ENCODE measurements at places on chromosomes 16 and 17.

DNA sequence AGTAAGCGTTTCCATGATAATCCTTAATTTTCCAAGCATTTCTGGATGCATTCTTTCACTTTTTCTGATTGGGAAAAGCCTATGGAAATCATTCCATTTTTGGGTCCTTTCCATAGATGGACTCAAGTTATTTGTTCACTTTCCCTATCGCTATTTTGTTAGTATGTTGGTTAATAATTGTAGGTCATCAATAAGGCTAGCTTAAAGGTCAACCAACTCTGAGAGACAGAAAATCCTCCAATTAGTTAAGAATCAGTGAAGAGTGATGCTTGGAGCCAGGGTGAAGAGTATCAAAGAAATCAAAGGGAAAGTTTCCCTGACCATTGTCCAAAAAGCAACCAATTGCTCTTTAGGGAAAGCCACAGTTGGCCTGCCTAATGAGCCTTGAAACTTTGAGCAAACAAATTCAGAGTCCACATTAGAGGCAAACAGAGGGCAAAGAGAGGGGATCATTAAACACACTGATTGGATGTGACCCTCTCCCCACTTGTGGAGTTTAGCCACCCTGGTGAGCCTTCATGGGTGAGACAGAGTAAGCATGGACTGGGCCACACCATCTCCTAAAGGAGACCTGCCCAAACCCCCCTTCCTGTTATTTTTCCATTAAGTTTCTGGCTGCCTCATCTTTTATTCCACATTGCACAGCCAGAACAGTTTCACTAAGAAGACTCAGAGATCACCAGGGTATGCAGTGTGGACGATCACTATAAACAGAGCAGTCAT is 133.4 kb upstream of the DYNLRB2 start:
- no peak for DNase-seq

DNA sequence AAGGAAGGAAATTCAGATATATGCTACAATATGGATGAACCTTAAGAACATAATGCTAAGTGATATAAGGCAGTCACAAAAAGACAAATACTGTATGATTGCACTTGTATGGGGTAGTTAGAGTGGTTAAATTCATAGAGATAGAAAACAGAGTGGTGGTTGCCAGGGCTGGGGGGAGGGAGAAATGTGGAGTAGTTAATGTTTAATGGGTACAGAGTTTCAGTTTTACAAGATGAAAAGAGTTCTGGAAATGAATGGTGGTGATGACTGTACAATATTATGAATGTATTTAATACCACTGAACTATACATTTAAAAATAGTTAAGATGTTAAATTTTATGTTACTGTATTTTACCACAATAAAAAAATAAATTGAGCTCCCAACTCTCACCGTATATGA is 157.9 kb downstream of the TOX3 start:
- no peak for DNase-seq

- DNase-seq, result no peak
Observed at GRCh38 chr17:41992576-41992975, 24.7 kb downstream of the DNAJC7 start.

- DNase-seq, result no peak
Observed at GRCh38 chr17:50028736-50029120, 27.2 kb upstream of the ITGA3 start.

- no peak for DNase-seq
Observed at GRCh38 chr17:48522031-48522653, 8.7 kb downstream of the HOXB1 start.

GRCh38 chr17:11896199-11896598 is 101.1 kb downstream of the ZNF18 start:
- DNase-seq, result no peak

GRCh38 chr17:56292578-56292977 is 139.3 kb downstream of the ANKFN1 start:
- DNase-seq, result no peak

DNA sequence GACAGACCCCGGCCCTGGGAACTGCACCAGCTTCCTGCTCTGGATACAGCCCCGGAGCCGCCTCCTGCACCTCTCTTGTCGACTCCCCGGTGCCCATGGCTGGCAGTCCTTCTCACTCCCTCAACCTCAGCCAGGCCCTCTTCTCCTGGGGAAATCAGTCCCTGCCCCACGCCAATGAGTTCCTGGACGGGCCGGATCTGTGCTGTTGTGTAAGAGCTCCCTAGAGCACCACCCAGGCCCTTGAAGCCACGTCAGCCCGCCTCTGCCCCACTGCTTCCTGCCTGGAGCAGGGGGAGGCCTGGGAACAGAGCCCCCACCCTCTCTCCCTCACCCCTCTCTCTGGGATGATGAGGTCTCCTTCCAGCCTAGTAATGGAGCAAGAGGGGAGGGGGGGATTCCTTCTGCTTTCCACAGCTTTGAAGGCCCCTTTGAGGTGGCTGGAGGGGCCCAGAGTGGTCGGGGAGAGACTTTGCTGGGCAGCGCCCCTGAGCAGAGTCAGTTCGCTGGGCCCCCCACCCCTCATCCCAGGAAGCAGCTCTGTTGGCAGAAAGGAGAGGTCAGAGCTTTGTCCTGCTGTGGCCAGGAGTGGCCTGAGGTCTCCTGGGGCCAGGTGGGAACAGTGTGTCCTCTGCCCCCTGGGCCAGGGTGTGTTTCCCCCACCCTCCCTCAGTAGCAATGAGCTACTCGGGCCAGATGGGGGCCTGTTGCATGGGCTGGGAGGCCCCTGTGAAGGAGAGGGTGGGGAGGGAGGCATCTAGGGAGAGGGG is 3.8 kb downstream of the PRR29 start:
- no peak for DNase-seq

DNA sequence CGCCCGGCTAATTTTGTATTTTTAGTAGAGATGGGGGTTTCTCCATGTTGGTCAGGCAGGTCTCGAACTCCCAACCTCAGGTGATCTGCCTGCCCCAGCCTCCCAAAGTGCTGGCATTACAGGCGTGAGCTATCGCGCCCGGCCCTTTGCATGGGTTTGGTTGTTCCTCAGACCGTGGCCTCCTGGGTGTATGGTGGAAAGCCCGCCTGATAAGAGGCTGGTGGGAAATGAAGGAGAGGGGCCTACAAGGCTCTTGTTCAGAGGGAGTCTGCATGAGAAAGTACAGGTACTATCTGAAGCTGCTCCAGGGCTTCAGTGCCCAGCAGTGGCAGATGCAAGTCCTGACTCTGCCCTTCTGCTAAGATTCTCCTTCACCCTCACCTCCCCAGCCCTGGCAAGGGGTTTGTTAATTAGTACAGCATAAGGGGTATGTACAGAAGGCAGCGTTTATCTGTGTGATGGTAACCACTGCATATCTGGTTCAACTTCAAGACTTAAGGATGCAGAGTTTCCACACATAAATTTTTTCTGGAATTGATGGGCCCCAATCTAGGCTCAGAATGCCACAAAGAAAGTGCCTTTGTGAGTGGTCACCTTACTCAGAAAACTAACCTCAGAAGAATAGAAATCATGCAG is 24.2 kb downstream of the GRB7 start:
- DNase-seq, result no peak

DNA sequence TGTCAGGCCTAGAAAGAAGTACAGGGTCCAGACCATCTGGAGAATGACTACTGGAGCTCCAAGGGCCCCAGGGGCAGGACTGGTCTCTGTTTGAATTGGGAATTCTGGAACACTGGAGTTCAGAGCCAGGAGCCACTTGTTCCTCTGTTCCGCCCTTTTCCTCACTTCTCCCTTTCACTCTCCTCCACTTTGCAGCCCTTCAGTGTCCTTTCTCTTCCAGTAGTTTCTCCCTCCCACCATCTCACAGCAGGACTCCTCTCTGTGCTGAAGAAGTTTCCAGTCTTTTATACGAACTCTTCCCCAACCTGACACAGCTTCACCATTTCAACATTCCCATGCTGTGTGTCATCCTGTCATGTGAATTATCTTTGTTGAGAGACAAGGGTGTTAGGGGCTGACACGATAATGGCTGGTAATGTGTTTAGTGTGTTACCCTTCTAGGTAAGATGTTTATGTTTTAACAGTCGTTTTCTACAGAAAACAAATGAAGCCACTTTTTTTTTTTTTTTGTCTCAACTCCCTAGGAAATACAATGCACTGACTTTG is 180.3 kb upstream of the MYOCD start:
- DNase-seq, result peak; percentile 25

- no peak for DNase-seq
Observed at GRCh38 chr17:69869667-69870066, 205.4 kb upstream of the KCNJ16 start.

DNA sequence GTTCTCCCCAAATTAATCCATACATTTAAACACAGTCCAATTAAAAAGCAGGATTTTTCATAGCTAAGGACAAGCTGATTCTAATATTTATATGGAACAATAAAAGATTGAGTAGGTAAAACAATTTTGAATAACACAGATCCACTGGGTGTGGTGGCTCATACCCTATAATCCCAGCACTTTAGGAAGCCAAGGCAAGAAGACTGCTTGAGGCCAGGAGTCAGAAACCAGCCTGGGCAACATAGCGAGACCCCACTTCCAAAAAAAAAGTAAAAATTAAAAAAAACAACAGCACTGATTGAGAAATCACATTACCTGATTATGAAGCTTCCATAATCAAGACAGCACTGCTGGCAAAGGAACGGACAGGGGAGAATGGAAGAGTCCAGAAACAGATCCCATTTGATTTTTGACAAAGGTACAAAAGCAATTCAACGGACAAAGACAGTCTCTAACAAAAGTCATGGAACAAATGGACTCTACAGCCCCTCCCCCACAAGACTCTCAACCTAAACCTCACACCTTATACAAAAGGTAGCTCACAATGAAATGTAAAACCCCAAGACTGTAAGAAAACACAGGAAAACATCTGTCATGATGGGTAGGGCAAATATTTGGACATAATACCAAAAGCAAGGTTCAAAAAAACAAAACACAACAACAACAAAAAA is 17.9 kb downstream of the USP7 start:
- DNase-seq, result no peak

- DNase-seq, result peak; percentile 76
Observed at GRCh38 chr17:31313982-31314781, at the start of gene EVI2B. Gene EVI2B, minus strand, starts transcription at chr17:31314054. Its CDS starts 8,445 bp downstream, at chr17:31305609.

DNA sequence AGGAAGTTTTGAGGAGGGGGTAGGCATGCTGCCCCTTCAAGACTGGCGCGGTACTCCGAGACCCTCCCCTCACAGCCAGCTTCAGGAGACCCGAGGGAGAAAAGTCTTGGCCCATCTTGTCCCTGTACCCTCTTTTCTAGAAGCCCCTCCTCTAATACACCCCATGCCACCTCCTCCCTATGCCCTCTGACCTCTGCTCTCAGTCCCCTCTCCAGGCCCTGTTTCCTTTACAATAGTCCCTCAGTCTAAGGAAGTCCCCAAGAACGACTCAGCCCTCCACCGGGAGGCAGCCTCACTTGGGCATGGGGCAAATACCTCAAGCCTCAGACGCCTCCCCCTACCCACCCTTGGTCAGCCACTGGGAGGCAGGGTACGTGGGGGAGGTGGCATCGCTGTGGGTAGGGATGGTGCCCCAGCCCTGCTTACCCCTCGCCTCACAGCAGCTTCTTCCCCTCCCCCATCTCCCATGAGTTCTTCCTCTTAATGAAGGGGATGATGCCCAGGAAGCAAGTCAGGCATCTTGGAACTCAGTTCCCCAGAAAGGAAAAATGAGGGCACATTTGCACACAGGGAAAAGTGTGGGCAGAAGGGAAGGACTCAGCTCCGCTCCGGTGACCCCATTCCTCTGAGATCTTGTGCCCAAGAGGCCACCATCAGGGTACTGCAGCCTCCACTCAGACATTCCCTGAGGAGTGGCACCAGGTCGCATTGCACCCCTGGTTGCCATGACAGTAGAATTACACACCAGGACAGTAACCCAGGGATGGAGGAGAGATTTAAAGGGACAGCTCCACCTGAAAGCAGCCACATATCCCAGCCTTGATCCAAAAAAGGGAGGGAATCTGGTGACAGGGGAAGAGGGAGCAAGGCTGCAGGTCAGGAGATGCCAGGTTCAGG is 6.2 kb downstream of the MPP2 start:
- no peak for DNase-seq

GRCh38 chr17:45338023-45338781 is 21.4 kb upstream of the MAP3K14 start:
- DNase-seq, result no peak

DNA sequence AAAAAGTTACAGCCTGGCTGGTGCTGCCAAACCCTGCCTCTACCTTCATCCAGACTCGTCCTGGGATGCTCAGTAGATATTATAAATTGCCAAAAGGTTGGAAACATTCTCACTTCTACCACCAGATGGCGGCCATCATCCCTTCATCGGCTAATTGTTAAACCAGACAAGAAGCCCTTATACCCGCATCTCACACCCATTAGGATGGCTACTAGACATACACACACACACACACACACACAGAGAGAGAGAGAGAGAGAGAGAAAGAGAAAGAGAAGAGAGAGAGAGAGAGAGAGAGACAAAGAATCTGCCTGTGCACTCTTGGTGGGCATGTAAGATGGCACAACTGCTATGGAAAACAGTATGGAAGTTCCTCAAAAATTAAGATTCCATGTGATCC is 15.0 kb upstream of the SCIMP start:
- DNase-seq, result peak; percentile 89

GRCh38 chr16:82384017-82384416 is 214.0 kb upstream of the MPHOSPH6 start:
- no peak for DNase-seq

- no peak for DNase-seq
Observed at GRCh38 chr17:79792341-79792871, 4.5 kb downstream of the CBX8 start.

GRCh38 chr16:80300876-80301275 is 239.9 kb upstream of the DYNLRB2 start:
- DNase-seq, result no peak

DNA sequence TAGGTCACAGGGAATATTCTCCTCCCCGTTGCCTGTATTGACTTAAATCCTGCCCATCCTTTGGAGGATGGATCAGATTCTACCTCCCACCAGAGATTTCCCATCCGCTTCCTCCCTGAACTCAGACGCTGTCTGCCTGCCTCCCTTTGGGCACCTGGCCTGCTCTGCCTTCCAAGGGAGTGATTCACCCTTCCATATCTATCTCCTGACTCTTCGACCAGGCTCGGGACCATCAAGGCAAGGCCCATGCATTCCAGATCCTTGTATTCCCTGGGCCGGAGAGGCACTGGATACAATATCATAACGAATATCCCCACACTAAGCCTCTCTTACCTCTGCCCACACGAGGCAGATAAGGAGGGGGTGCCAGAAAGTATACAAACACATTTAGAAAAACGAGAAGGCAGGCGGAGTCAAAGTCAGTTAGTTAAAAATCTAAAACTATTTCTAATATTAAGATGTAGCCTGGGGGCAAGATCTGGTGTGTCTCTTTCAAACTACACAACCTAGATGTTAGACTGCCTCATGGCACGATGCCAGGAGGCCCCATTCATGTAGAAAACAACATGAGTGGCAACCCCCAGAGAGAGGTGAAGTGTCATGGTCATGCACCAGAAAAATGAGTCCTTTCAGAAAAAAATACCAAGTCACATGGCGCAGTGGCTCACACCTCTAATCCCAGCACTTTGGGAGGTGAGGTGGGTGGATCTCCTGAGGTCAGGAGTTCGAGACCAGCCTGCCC is 9.2 kb downstream of the PMP22 start:
- DNase-seq, result no peak

- DNase-seq, result peak; percentile 54
Observed at GRCh38 chr17:29084541-29085146, 41.7 kb downstream of the PIPOX start.

GRCh38 chr16:80041410-80041809 is 440.9 kb upstream of the MAF start:
- no peak for DNase-seq

Data from A673 (cell line).